ENCODE measurements at places on chromosomes 5 and 9.

- DNase-seq = peak; percentile 0
Measured at GRCh38 chr5:86679529-86679928, 61.8 kb downstream of the COX7C start.

- no peak for DNase-seq
Measured at GRCh38 chr9:130445268-130445983, 665 bp downstream of the ASS1 start.

DNA sequence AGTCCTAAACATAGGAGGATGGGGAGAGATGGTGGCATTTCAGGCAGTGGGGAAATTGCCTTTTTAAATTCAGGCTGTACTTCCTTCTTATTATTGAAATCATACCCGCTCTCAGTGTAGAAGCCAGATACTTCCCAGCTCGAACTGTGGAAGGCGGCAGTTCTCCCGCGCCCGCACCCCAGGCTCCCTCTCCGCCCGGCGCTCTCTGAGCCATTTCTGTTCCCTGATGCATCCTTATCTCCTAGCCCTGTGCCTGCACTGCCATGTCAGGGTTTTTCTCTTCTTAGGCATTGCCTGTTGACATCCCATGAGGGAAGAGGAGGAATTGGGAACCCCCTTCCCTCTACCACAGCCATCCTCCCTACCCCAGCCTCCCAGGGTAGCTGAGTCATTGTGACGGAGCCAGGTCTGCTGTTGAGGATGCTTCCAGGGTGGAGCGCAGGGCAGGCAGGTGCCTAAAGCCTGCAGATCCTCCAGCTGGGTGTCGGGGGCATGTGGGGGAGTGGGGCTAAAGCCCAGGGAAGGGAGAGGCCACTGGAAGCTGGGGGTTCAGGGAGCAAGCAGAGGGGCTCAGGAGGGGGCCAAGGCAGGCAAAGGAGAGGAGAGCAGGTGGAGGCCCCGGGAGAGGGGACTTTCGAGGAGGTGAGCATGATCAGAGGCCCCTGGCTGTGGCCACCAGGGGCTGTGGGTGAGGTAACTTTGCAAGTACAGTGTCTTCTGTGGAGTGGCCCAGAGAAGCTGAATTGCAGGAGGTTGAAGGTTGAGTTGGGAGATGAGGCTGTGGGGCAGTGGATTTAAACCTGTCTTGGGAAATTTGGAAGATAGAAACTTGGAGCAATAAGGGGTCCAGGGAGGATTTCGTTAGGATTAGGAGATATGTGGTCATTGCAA, 16.2 kb downstream of the LAMC3 start:
- no peak for DNase-seq

GRCh38 chr9:123390337-123391135, 34.5 kb downstream of the CRB2 start:
- DNase-seq = no peak

GRCh38 chr5:83472508-83473345, 1.2 kb downstream of the VCAN start:
- no peak for DNase-seq

DNA sequence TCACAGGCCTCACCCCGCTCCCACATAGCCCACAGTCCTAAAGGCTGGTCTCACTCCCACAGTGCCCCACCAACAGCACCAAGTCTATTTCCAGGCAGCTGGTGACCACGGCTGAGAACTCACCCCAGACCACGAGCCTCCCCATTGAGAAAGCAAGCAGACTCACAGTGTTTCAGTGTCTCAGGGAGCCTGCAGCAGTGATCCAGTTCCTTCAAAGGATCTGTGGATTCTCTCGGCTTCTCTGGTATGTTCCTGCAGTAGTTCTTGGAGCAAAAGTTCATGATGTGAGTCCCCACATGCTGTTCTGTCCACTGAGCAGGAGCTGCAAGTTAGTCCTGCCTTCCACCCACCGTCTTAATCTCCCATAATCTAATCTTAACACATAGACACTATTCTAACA, 185.3 kb upstream of the CDH6 start:
- DNase-seq = no peak

Data from NCI-H1436 (cell line).